ENCODE measurements at places on chromosomes 2 and 18.

DNA sequence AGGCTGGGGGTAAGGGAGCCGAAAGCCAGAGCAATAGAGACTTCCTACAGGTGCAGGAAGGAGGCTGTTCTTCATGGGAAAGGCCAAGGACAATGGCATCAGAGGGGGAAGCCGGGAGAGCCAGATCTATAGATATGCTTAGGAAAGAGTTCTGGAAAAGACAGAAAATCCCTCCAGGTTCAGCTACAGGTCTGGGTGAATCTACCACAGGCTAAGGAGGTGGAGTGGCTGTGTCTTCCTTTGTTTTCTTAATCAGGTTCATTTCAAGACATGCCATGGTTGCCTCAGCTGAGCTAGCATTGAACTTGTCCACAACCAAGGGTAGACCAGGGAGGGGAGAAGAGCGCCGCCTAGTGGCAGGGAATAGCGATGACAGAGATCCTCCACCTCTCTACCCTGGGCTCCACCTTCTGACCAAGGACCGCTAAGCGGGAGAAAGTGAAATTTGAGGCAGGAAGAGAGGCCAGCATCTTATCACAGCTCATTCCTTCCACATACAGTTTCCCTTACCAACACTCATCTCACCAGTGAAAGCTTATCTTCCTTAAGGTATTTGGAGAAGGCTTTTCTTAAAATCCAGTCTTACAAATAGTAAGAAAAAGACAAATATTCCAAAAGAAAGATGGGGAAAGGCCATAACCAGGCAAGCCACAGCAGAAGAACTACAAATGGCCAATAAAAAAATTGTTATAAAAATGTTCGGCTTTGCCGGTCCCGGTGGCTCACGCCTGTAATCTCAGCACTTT lies 74.2 kb downstream of the VIT start:
- DNase-seq: peak; percentile 29

- DNase-seq: no peak
Measured at GRCh38 chr2:147363181-147363580, 481.6 kb upstream of the ACVR2A start.

- DNase-seq: no peak
Measured at GRCh38 chr2:83972128-83972527, 487.0 kb downstream of the SUCLG1 start.

GRCh38 chr2:175575346-175576258 lies 394.1 kb upstream of the ATP5MC3 start:
- DNase-seq: no peak

DNA sequence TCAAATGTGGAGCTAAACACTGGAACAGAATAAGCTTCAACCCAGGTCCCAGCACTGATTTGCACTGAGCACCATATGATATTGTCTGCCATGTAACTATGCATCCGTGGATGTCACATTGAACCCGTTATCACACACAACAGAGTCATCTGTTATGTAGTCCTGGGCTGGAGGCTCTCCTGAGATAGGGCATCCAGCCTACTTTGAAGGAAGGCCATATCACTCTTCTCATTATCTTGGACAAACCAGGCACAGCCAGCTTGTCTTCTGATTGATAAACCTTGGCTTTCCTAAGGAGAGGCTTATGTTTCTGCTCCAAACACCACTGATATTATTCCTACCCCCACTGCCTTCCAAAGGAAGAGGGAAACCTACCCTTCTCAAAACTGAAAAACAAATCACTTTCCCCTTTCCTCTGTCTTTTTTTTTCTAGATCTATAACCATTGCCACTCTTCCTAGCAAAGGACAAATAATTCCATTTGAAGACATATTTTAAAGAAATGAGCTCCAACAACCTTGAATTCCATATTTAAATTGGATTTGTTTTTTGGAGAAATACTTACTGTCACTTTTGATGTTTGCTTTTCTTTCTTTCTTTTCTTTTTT lies 16.4 kb downstream of the RSAD2 start:
- no peak for DNase-seq

DNA sequence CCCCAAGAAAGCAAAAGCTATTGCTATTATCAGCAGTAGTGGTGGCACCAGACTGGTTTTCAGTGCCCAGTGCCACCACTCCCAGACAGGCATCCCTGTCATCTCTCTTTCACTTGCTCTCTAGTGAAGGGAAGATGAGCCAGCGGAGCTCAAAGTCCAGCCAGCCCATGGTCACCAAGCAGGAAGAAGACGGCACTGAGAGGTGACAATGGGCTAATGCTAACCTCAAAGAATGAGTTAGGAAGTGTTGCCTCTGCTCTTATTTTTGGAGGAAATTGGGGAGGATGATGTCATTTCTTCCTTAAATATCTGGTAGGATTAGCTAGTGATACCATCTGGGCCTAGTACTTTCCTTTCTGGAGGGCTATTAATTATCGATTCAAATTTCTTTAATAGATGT lies 1.7 kb downstream of the SP140 start:
- no peak for DNase-seq
